RKO (cell line): ENCODE measurements at places on chromosomes 2 and 18.

DNA sequence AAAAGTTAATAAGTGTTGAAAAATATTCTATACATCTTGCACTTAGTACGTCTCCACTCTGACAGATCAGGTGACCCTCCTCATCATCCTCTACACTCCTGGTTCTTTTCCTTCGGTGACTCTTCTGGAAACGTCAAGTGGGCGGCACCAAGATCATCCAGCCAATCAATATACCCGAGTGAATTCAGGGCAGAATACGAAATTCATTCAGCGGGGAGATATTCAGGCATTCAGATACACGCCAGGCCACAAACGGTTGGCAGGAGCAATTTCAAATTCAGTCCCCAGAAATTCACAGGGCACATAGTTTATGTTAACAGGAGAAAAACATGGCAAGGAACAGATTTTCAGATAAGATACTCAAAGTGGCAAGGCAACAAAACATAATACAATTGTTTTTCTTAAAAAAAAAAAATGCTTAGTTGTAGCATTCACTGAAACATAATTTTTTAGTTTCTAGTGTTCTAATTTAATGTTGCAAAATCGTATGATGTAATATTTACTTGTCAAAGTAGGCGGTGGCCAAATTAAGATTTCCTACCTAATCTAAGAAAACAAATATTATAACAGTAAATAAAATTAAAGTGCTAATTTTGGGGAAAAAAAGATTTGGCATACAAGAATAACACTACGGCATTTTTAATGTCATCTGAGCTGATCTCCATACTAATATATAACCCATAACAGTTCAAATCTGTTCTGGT lies 4.2 kb downstream of the CLK1 start:
- no peak for DNase-seq

DNA sequence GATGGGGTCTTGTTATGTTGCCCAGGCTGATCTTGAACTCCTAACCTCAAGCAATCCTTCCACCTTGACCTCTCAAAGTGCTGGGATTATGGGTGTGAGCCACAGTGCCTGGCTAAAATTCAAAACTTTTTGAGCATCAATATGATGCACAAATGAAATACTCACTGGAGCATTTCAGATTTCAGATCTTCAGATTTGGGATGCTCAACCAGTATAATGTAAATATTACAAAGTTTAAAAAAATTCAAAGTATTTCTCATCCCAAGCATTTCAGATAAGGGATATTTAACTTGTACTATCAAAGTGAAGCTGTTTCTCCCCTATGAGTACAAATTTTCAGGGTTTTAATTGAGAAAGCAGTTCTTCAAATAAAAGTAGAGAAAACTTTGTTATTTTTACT lies 164.1 kb upstream of the CCDC68 start:
- DNase-seq = no peak

- no peak for DNase-seq
Measured at GRCh38 chr2:145860083-145860482, 1340.2 kb upstream of the ZEB2 start.

- DNase-seq = peak; percentile 20
Measured at GRCh38 chr2:68330691-68331090, 10.9 kb upstream of the CNRIP1 start.

- peak; percentile 14 for DNase-seq
Measured at GRCh38 chr2:164061129-164061746, 325.4 kb upstream of the FIGN start.

GRCh38 chr2:123144082-123144481 lies 881.0 kb upstream of the CNTNAP5 start:
- no peak for DNase-seq
